OCI-M1 (cell line): ENCODE measurements at places on chromosomes 7 and 10.
A peak's percentile ranks its signal among the peaks of the same experiment; 100 is the strongest.

DNA sequence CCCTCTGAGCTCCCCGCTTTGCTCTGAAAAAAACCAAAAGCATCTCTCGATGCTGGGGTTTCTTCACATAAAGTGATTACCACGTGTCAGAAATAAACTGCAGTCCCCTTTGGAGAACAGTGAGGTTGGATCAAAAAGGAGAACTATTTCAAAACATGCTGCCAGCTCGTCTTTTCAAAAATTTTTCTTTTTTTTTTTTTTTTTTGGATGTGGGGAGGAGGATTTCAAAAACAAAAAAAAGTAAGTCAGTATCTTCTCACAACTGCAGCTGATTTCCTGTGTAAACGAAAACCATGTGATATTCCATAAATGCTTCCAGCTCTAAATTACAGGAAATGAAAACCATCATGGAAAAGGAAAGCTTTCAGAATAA is 155.0 kb upstream of the LYZL2 start:
- no peak for DNase-seq

DNA sequence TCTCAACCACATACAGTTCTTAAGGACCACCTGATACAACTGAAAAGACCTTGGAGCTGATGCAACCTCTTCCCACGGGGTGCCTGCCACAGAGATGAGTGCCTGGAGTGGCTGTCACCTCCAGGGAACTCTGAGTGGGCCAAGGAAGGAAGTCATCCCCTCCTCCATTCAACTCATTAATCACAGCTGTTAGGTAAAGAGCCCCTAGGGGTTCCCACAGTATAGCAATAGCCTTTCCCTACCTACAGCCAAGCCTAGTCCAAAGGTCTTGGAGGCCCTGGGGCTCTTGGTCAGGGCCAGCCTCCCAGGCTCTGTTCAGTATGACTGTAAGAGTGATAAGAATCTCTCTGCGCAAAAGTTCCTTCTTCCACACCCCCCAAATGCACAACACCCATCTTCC is 70.4 kb upstream of the NFE2L3 start:
- DNase-seq = peak; percentile 12

- DNase-seq = no peak
Measured at GRCh38 chr10:51768886-51769465, 69.6 kb upstream of the CSTF2T start.

DNA sequence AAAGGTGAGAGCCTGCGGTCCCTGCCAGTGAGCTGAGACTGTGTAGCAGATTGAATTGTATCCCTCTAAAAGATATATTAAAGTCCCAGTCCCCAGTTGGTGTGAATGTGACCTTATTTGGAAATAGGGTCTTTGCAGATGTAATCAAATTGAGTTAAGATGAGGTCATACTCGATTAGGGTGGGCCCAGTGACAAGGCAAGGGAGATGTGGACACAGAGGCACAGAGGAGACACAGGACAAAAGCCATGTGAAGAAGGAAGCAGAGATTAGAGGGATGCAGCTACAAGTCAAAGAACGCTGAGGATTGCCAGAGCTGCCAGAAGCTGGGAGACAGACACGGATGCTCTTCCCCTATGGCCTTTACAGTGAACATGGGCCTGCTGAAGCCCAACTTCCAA is 104.3 kb downstream of the CLEC2L start:
- no peak for DNase-seq

DNA sequence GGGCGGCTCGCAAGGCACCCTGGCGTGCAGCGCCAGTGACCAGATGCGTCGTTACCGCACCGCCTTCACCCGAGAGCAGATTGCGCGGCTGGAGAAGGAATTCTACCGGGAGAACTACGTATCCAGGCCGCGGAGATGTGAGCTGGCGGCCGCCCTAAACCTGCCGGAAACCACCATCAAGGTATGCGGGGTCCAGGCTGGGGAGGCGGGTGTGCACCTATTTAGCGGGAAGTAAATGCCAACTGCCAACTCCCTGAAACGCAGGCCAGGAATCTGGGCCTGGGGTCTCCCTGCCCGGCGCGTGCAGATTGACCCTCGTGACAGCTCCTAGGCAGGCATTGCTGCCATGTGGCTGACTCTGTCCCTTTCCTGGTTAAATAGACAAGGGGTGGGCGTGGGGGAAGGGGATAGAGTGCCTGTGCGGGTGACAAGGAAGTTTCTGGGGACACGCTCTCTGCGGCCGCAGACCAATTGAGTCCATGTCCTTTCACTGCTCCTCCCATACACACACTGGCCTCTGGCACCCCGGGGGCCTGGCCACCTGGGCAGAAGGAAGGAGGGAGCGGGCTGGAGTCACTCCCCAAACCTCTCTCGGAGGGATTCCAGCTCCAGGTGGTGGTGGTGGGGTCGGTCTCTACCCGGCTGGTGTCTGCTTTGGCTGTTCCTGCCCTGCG is 2.7 kb downstream of the EVX1 start:
- no peak for DNase-seq

DNA sequence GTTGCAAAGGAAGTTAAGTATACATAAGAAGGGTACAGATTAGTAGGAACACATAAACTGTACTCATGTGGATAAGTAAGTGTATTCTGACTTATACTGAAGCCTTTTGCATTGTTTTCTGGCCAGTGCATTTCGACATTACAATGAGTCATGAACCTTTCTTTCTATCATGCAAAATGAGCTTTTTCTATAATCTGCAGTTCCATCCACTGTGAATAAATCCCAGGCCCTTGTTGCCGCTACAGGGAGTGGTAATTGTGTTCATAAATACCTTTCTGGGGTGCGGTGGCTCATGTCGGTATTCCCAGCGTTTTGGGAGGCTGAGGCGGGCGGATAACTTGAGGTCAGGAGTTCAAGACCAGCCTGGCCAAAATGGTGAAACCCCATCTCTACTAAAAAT is 858.3 kb downstream of the GRM8 start:
- DNase-seq = no peak

- no peak for DNase-seq
Measured at GRCh38 chr10:15262036-15262713, 93.7 kb upstream of the NMT2 start.

DNA sequence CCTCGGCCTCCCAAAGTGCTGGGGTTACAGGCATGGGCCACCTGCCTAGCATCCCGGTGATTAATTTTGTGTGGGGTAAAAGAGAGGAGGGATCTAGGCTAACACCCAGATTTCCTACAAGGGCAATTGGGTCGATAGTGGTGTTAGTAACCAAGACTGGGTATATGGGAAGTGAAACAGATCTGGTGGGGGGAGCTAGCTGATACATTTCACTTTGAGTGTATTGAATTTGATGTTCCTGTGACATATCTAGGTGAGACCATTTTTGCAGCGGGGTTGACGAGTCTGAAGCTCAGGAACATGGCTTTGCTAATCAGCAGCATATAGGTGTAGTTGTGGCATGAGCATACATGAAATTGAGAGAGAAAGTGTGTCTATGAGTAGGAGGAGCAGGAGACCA is 12.0 kb downstream of the CLCN1 start:
- DNase-seq = no peak

- DNase-seq = peak; percentile 94
Measured at GRCh38 chr7:100130608-100131453, 4.1 kb downstream of the MBLAC1 start.

GRCh38 chr7:95509199-95509598 is 23.5 kb downstream of the ASB4 start:
- no peak for DNase-seq

DNA sequence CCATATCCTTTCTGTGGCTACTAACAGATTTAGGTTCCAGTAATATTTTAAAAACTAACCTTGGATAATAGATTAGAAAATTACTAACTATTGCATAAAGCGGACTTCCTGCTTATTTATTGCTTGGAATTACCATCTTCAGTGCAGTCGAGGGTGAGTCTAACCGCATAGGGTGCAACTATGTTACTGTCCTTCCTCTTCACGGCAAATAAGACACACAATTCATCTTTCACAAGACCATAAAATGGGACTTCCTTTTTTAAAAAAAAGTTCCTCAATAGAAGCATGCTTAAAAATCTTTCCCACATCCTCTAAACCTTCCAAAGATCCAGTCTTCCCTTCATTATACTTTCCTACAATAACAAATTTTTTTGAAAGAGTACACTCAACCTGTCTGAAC is 2.1 kb downstream of the SLC25A40 start:
- DNase-seq = peak; percentile 86

DNA sequence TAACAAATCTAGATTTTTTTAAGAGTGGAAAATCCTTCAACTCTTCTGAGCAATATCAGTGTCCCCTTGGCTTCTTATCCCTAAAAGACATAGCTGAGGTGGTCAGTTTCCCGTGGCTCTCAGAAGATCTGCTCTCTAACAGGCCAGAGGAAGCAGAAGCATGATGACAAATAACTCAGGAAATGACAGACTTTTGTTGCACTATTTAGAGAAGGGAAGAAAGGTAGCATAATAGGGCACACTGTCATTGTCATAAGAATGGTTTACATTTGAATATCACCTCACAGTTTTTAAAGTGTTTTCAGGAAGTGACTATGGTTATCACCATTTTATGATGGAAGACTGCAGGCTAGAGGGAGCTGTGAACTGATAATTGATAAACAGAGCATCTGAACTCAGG is 33.6 kb upstream of the RAPGEF5 start:
- no peak for DNase-seq

DNA sequence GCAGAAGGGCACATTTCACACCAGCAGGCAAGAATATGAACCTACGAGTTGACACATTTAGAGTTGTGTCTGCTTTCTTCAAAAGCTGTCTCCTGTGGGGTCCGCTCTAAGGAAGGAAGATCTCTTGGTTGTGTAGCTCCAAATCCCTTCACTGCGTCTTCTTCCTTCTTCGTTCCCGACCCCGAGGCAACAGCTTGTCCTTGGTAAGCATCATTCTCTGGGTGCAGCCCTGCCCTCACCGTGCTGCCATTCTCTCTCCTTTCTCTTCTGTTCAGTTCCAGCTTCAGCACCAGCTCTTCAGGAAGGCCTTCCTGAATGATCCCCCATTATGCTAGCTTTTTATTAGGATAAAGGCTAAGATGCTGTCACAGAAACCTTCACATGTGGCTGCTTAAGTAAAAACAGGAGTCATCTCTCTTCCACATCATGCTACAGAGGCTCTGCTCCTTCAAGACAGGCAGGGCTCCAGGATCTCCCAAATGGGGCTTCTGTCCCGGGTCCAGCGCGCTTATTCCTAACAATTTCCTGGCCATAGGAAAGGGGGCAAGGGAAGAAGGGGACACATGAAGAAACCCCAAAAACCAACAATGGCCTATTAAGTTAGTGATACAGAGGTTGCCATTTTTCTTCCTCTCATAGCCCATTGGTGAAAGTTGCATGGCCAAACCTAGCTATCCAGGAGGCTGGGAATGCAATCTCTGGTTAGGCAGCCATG is 52.2 kb upstream of the SHH start:
- no peak for DNase-seq

DNA sequence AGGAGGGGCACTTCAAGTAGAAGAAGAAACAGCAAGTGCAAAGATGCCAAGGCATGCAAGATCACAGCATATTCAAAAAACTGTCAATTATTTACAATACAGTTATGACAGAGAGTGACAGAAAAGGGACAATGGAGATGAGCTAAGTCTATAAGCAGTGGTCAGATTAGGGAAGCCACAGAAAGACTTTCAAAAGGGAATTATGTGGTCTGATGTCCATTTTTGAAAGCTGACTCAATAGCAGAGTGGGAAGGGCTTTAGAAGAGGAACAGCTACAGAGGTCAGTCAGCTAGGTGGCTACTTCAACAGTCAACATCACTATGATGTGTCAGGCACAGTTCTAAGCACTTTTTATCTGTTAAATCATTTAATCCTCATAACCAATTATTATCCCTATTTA is 45.2 kb upstream of the SPOCK2 start:
- DNase-seq = peak; percentile 86

DNA sequence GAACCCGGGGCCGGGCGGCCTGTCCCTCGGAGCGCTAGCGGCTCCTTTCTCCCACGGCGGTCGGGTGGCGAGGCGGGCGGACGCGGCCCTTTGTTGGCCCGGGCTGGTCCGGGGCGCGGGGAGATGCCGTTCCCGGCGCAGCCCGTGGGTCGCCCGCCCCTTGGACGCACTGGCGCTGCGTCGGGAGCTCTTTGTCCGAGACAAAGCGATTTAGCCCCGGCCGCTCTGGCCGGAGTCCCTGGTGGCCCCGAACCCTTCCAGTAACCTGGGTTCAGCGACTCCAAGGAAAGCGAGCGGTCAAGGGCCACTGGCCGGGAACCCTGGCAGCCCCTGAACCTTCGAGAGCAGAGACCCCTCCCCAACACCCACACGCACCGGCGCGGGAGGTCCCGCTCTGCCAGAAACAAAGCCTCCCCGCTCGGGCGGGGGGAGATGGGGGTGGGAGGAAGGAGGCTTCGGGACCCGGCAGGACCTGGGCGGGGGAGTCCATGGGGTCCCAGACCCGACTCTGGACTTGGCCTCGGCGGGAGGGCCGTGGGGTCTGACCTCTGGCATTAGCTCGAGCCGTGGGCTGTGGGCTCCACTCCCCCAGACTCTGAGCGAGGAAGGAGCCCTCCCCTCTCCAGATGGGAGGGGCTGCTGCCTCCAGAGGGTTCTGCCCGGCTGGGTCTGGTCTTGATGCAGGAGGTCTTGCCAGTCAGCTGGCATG is 836 bp downstream of the DPYSL4 start:
- no peak for DNase-seq

DNA sequence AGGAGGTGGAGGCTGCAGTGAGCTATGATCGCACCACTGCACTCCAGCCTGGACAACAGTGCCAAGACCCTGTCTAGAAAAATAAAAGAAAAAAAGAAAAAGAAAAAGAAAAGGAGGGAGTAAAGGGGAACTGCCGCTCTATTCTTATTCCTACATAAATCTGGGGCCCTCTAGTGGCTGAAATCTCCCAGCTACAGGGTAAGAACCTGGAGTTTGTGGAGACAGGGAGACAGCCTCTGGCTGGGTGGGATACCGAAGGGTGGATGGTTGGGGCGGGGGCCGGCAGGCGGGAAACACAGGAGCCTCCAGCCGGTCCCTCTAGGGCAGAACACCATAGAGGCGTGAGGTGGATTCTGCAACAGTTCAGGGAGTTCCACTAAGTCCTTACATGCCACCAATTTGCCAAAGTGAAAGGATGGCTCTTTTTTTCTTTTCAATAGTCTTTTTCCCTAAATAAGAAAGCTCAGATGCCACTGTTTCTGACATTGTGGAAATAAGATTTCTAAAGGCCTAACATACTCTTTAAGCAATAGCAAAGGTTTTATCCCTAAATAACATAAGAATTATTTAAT is 117.3 kb downstream of the SVIL start:
- DNase-seq = peak; percentile 57

- DNase-seq = peak; percentile 34
Measured at GRCh38 chr10:50419756-50420155, 168.4 kb upstream of the ASAH2 start.

- DNase-seq = no peak
Measured at GRCh38 chr7:115249080-115249479, 327.2 kb downstream of the MDFIC start.

GRCh38 chr10:48257407-48257961 is 17.0 kb downstream of the FRMPD2 start:
- no peak for DNase-seq
